ENCODE measurements at places on chromosomes 16 and 17.

DNA sequence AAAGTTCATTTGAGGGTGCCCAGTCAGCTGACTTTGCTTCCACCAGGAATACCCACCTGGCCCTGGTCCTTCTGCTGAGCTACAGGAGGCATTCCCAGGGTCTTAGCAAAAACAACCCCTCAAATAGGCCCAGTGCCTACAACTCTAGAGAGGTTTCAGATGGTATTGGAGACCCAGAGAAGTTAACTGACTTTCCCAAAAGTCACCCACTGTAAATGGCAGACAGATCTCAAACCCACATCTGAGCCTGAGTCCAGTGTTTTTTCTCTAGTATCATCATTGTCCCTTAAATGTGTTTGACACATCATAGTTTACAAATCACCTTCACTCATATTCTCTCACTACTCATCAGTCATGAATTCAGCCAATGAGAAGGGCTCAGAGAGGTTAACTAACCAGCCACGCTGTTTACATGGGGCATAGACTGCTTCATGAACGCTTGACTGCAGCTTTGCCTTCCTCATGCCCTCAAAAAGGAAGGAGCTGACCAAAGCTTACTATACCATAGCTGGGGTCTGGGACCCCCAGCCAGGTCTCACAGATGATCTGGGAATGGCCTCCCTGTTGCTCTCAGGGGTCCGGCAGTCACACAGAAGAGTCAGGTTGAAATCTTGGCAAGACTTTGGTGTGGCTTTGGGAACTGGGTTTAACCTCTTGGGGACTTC, 3.7 kb downstream of the PHOSPHO1 start:
- DNase-seq: no peak

DNA sequence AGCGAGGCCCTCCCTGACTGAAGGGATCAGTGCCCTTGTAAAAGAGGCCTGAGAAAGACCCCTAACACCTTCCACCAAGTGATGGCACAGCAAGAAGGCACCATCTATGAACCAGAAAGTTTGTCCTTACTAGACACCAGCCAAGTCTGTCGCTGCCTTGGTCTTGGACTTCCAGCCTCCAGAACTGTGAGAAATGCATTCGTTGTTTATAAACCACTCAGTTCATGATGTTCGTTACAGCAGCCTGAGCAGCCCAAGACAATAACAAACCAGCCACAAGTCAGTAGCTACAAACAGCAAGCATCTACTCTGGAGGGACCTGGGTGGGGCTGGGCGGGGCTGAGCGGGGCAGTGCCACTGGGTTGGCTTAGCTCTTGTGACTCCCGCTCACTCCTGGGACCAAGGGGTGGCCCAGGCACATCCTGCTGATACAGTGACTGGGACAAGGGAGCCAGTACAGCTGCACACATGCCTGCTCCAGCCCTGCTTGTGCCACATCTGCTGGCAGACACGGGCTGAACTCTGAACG, 234.9 kb downstream of the IRF8 start:
- DNase-seq: no peak

GRCh38 chr17:29369831-29370735, 20.1 kb upstream of the TAOK1 start:
- DNase-seq: peak; percentile 57

- no peak for DNase-seq
These were observed 22.1 kb downstream of the NME2 start for GRCh38 chr17:51188271-51188833.

GRCh38 chr17:2940352-2940751, 123.1 kb downstream of the OR1D5 start:
- no peak for DNase-seq

DNA sequence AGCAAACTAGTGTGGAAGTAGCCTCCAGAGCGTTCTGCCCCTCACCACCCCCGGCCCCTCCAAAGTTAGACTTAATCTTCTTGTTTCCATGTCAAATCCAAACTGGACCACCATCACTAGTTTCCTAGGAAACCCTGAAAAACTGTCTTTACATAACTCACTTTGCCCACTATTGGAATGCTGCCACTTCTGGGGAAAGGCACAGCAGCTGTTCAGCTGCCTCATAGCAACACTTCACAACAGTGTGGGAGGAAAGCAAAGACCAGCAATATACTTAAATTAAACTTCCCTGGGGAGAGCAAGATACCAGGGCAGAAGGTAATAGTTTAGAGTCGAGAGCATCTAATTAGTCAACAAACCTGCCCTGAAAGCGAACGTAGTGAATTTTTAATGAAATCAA, 452.2 kb downstream of the KCNJ2 start:
- no peak for DNase-seq

- DNase-seq: no peak
These were observed at the start of gene USP22 for GRCh38 chr17:21042458-21043295. Gene USP22 (minus strand): TSS chr17:21043011. CDS start chr17:21042835, 176 bp downstream.

DNA sequence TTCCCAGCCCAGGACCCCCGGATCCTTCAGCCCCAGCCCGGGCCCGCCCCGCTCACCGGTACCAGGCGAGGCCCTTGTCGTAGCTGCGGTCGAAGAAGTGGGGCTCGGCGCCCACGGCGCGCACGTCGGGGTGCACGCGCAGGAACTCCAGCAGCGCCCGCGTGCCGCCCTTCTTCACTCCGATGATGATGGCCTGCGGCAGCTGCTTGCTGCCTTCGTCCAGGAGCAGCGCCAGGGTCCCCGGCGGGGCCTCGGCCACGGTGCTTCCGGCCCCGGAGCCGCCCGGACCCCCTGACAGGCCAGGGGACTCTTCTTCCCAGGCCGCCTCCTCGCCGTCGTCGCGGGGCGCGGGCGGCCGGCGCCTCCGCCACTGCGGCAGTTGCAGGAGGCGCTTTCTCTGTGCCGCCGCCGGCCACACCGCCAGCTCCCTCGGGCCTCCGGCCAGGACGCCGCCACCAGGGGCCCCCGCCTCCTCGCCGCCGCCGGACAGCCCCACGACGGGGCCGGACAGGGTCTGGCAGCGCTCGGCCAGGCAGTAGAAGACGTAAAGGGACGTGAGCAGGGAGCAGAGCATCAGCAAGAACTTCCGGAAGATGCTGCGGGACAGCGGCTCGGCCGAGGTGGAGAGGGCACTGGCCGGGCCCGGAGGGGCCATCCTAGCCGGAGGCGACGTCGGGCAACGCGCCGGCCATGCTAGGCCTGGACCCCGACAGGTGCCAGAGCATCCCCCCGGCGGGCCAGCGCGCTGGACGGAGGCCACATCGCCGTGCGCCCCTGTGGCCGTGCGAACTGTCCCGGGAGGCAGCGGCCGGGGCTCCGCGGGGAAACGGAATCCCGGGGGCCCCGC, 1.0 kb downstream of the HS3ST3A1 start:
- DNase-seq: no peak

- no peak for DNase-seq
These were observed 65.3 kb upstream of the CRHR1 start for GRCh38 chr17:45718791-45719190.

- peak; percentile 75 for DNase-seq
These were observed 18.0 kb downstream of the CCR7 start for GRCh38 chr17:40547079-40547784.

- DNase-seq: no peak
These were observed 49.6 kb upstream of the RPL38 start for GRCh38 chr17:74153821-74154430.

DNA sequence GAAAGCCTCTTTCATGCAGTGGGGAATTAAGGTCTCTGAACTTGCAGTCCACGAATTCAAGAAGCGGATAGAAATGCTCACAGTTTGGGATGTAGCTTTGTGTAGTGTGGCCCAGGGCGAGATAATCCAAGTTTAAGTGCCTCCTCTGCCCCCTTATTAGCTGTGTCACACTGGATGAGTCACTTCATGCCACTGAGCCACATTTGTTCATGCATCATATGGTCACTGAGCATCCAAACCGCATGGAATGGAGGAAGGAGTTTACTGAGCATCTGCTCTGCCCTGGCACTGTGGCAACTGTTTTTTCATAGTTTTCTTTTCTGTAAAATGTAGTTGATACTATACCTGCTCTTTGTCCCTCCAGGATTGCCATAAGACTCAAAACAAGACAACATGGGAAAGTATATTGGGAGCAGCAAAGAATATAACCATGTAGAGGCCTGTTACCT, 15.1 kb upstream of the DHX8 start:
- DNase-seq: peak; percentile 89

GRCh38 chr17:82566129-82566960, 46.8 kb downstream of the FOXK2 start:
- DNase-seq: no peak

- DNase-seq: no peak
These were observed 135.1 kb upstream of the NOL11 start for GRCh38 chr17:67582673-67583081.

Data from MV-4-11 (cell line).